Epithelial cell of proximal tubule (primary cell): ENCODE measurements at places on chromosomes 16 and 17. TPM values are rescaled to one million over a fixed set of nuclear protein-coding genes. Genes with fewer than 3 reads are reported as not detected.

Gene FN3K
- total RNA-seq = 0.69 and 2.0 TPM in 2 replicates

Gene GNGT2
- 1.4 and 1.8 TPM in 2 replicates for total RNA-seq

Gene SRRM2
- total RNA-seq = 82.6 and 91.6 TPM in 2 replicates

Gene VTN
- not detected in 2 replicates for total RNA-seq

Gene TMC6
- 38.4 and 52.1 TPM in 2 replicates for total RNA-seq

Gene ADAD2
- not detected in 2 replicates for total RNA-seq

Gene CMTM2
- 0.29 and 1.8 TPM in 2 replicates for total RNA-seq

Gene OTOA
- total RNA-seq = not detected in 2 replicates

Gene NOG
- total RNA-seq = 75.6 and 86.5 TPM in 2 replicates

Gene WBP2
- total RNA-seq = 65.5 and 69.2 TPM in 2 replicates

Gene SKAP1
- total RNA-seq = 1.5 and 11.4 TPM in 2 replicates
